ENCODE measurements at places on chromosomes 3 and 15.

GRCh38 chr3:107727102-107727501, 204.3 kb downstream of the BBX start:
- no peak for DNase-seq

DNA sequence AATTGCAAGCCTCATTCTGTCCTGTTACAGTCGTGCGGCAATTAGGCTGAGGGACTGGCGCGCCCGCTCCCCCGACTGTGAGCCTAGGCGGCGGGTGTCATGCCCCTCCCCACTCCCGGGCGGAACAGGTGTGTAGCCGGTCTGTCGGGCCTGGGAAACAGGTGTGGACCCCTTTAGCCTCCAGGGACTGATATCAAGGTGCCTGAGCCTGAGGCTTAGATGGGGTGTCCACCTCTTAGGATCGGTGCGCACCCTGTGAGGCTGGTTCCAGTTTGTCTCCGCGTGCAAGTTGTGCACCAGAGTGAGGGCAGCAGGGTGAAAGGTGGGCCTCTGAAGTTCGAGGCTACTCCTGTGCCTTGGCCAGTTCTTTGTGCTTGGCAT, 686 bp downstream of the VPS8 start:
- no peak for DNase-seq

DNA sequence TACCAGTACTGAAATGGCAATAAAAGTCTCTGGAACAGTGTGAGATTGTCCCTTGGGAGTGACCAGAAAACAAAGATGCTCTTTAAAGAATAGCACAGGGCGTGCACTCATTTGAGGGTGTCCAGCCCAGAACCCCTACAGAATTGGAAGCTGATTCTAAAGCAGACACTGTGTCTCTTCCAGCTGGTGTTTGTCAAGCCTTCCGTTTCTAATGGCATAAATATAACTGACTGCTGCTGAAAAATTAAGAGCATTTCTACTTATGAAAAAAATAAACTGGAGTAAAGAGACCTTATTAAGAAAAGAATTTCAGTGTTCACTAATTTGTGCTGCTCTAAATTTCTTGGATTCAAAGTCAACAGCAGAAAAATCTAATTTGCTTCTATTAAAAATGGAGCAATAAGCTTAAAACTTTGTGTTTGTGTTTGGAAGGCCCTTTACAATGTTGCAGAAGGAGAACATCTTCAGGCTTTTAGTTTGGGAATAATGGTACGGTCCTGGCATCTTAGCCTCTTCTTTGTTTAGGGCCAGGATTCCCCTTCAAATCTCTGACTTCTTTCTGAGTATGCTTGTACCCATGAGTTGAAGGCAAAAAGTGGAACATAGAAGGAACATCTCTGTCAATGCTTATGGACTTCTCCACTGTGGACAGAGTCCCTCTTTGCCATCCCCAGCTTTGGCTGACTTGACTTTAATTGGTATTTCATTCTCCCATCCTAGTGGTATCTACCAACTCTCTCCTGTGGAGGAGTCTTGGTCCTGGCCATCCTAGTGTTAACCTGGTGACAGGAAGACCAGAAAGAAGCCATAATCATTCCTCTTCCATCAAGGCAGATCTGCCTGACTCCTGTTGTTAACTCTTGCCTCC, 65.9 kb downstream of the THSD4 start:
- DNase-seq = no peak

- DNase-seq = no peak
These were observed 17.3 kb downstream of the IGF2BP2 start for GRCh38 chr3:185807445-185808068.

DNA sequence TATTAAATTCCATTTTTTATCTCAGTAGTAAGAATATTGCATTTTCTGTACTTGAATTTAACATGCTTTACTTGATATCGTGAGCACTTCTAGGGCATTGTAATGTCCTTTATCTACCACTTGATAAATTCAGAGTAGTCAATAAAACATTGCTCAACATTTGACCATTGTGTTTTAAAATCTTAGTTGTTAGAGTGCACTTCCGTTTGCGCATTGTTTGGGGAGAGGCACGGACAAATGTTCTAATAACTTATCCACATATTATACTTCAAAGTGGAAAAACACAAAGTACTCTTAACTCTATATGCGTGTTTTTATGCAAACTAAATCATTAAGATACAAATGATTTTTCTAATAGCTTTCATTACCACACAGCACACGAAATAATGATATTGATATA, 419 bp downstream of the FAM227B start:
- no peak for DNase-seq

DNA sequence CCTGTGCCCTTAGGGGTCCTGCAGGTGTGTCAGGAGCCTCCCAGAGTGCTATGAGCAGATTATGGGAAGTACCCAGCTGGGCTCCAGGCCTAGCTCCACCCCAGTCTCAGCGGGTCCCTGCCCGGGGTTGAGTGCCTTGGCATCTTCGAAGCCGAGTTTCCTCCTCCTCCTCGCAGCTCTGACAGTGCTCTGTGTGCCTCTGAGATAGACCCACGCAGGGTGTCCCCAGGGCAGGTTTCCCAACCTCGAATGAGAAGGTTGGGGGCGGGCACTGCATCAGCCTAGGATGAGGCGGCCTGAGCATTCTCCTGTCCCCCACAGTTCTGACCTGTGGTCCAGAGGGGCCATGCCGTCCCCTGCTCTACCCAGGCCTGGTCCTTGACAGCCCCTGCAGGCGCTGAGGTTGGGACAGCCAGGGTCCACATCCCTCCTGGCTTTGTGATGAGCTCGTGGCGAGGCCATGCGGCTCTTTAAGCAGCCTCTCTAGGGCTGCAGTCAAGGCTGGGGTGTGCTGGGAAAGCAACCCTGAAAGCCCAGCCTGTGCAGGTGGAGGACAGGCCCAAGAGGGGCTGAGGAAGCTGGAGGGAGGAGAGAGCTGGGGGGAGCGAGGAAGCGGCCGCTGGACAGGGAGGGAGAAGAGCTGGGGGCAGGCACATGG, 20.2 kb upstream of the SKOR1 start:
- DNase-seq = no peak

- DNase-seq = no peak
These were observed 730 bp downstream of the MYD88 start for GRCh38 chr3:38139191-38139590.

GRCh38 chr15:47337836-47338235, 379.5 kb upstream of the SEMA6D start:
- no peak for DNase-seq

- DNase-seq = no peak
These were observed 592 bp upstream of the ZNF445 start for GRCh38 chr3:44478055-44478468.

- DNase-seq = no peak
These were observed 120.6 kb downstream of the TNIK start for GRCh38 chr3:171339598-171339997.

DNA sequence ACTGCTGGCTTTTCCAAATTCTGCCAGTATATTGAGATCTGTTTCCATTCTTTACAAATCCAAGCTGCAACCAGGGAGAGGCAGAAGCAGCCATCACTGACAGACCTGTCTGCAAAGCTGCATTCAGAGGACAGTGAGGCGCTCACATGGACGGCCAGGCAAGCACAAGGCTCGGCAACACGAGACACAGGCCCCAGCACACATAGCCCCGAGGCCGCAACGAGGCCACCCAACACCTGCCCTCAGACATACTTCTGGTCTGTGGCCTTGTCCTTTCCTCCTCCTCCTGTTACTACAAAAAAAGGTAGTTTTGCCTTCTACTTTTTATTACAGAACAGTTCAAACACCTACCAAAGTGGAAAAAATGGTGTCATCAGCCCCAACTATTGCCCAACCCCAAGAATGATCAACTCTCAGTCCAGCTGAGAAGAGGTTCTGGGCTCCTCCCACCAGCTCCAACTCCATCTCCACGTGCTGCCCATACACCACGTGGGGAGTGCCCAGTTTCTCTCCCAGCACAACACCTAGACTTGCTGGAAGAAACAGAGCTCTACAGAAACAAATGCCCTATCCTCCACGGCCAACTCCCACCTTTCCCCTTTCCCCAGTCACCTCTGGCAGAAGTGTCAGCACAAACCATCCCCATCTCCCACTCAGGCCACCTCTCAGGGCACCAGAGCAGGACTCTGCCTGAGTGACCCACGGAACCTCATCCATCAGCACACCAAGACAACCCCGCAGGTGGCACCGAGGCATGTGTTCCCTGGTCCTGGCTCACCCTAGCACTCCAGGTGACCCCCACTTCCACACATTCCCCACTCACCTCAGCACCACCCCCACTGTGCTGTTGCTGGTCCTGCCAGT, 7.4 kb downstream of the ZXDC start:
- no peak for DNase-seq

GRCh38 chr3:65955792-65956477, 82.8 kb downstream of the MAGI1 start:
- no peak for DNase-seq

- peak; percentile 67 for DNase-seq
These were observed 210.4 kb upstream of the NDN start for GRCh38 chr15:23897531-23897930.

DNA sequence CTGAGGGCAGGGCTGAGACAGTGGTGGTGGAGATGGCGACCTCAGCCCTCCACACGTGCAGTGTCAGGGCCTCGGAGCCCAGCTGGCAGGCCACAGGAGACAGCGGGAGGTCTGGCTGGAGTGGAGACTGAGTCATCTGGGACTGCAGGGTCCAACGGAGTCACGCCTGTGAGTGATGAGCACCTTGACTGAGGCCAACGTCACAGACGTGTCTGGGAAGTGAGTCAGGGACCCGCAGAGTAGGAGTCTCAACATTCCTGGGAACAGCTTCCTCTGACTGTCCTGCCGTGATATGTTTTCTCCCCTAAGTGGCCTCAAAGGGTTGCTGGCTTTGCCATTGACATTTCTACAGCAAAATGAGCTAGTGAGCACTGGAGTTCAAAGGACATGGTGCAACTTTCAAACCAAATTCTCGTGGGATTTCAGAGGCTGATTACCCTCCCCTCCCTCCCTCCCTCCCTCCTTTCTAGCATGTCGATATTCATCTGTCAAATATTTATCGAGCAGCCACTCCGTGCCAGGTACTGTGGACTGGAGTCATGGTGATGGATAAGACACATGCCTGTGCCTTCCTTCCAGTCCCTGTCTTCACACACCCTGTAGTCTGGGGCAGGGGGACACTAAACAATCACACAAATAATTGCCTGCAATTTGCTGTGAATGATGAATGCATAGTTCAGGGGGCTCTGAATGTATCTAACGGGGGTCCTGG, 53.3 kb upstream of the AMOTL2 start:
- no peak for DNase-seq

DNA sequence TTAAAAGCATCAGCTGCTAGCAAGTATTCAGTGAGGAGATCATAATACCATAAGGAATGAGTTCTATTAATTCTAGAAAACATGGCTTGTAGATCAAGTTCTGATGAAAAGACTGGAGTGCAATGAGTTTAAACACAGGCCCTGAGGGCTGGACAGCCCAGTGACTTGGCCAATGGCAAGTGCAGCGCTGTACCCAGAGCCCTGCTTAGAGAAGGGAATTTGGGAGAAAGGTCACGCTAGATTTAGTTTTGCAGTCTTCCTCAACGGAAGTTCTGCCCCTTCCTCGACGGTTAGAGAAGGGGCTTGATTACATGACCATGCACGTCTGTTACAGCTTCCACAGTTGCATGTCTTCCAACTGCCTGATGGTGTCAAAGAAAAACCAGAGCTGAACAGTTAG, 4.0 kb downstream of the TMEM212 start:
- DNase-seq = no peak

DNA sequence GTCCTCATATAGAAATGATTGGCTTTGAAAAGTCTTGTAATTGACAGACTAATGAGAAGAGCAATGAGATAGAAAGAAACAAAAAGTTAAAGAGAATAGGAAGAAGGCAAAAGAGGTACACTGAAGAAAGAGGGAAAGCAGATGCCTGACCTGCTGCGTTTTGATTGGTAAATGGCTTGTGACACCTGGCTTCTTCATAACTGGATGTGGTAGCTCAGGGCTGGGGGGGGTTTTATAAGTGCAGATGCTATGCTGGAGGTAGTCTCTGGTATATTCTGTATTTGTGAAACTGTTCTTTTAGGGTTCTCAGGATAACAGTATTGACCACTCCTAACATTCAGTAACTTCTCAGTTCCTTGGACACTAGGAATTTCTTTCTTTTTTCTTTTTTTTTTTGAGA, 1.4 kb downstream of the STARD9 start:
- no peak for DNase-seq

GRCh38 chr3:77693147-77693546, 653.2 kb downstream of the ROBO2 start:
- no peak for DNase-seq

DNA sequence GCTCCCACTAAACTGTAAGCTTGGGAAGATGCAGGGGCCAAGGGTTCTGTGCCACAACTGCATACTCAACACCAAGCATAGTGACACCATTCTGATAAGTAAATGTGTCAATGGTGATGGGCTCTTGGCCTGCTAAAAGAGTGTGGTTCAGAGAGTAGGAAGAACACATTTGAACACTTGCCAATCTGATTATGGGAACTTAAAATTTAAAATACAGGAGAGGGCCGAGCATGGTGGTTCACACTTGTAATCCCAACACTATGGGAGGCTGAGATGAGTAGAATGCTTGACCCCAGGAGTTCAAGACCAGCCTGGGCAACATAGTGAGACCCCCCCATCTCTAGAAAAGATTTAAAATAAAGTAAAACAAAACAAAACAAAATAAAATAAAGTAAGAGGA, 34.1 kb downstream of the PTPN9 start:
- DNase-seq = no peak

DNA sequence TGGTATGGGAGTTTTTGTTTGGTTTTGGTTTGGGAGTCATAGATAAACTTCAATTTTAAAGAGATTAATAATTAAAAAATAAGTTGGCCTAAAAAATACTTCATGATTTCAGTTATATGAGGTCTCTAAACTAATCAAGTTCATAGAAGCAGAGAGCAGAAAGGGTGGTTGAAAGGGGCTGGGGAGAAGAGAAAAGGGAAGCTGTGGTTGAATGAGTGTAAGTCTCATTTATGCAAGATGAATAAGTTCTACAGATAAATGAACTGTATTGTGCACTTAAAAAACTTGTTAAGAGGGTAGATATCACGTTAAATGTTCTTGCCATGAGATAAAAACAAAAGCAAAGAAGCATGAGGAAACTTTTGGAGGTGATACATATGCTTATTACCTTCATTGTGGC, 188.7 kb downstream of the NSUN3 start:
- no peak for DNase-seq

GRCh38 chr15:43134157-43134635, 810 bp downstream of the TMEM62 start:
- DNase-seq = no peak
